Stimulated activated CD8-positive, alpha-beta memory T cell treated with anti-CD3 and anti-CD28 coated beads, Interleukin-7, amount 100 ng/mL, for 1 hour (primary cell): ENCODE measurements at places on chromosomes 7 and 10.

GRCh38 chr7:104442481-104442880 is 114.1 kb downstream of the LHFPL3 start:
- no peak for DNase-seq

DNA sequence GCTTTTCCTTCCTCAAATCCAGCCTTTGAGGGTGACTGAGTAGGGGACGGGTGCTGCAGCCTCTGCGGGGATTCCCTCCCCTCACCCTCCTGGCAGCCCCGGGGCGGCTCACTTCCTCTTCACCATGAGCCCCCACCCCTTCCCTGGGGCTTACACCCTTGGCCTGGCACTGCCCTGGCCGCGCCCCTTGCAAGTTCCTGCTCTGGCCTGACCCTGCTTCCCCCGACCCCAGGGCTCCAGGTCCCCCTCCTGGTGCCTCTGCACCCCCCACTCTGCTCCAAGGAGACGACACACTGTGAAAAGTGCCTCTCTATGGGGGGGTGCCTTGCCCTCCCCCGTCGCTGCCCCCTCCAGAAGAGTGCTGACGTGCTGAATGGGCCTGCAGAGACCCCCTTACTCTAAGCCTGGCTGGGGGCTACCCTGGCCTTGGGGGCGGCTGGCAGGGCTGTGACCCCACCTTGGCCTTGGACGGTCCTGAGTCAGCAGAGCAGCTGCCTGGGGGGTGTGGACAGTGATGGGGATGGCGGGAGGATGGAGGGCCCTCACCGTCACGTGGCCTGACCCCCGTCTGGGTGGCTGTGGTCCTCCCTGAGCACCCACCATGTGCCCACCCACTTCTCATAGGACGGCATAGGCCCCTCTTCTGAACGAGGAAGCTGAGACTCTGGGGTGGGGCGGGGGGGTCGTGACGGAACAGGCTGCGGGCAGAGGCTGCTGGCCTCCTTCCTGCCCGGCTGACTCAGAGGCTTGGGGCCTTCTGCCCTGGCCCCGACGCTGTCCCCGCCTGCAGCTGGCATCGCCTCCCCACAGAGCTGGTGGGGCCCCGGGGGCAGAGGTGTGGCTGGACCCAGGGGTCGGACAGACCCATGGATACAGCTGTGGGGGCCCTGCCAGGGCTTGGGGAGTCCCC is 9.8 kb downstream of the LFNG start:
- no peak for DNase-seq

DNA sequence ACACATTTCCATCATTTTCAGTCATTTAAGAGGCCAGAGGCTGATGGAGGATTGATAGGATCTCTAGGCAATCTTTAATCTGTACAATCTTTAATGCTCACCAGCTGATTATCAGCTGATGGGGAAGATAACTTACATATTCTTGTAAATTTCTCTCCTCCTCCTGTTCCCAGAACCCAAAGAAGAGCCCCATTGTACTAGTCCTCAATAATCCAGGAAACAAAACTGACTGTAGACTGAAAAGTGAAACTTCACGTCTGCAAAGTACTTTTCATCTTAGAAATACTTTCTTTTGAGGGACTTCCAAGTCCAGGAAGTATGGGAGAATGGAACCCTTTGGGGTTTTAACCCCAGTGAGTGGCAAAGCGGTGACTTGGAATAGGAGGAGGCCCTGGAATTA is 283.3 kb downstream of the FRMD4A start:
- DNase-seq, result no peak

GRCh38 chr7:156456503-156457115 is 184.0 kb upstream of the RNF32 start:
- no peak for DNase-seq
